ENCODE measurements at places on chromosomes 2 and 18.

- DNase-seq = no peak
Measured at GRCh38 chr18:74522635-74523548, 11.4 kb upstream of the CNDP1 start.

- no peak for DNase-seq
Measured at GRCh38 chr2:237648016-237648381, 20.6 kb downstream of the LRRFIP1 start.

GRCh38 chr2:127560931-127561280 lies 25.4 kb downstream of the MYO7B start:
- no peak for DNase-seq

DNA sequence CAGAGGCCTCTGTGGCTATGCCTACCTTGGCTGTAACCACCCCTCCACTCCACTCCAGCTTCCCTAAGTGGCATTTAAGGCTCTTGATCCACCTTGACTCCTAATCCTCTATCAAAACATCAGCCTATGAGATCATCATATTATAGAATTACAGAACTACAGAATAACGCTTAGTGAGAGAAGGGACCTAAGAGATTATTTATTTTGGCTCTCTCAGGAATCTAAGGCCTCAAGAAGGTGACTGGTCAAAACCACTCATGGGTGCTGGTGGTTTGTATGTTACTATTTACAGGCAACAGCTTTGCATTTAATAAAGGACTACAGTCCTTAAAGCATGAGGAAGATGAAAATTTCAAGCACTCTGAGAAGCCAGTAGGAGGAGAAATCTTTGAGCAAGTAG lies 118.8 kb downstream of the FSHR start:
- no peak for DNase-seq

DNA sequence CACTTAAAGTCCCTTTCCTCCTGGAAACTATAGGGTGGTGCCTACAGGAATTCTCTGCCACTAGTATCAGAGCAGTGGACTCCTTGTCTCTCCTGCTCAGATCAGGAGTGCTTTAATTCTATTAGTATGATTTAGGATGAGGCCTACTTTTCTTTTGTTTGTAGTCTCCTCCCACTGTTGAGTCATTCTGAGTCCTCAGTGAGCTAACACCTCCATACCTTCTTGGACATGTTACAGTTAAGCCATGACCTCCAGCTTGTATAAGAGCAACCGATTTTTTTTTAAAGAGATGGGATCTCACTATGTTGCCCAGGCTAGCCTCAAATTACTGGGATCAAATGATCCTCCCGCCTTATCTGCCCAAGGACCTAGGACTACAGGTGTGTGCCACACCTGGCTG lies 48.7 kb upstream of the OTOF start:
- no peak for DNase-seq

- DNase-seq = no peak
Measured at GRCh38 chr2:171852366-171852888, 41.6 kb downstream of the SLC25A12 start.

DNA sequence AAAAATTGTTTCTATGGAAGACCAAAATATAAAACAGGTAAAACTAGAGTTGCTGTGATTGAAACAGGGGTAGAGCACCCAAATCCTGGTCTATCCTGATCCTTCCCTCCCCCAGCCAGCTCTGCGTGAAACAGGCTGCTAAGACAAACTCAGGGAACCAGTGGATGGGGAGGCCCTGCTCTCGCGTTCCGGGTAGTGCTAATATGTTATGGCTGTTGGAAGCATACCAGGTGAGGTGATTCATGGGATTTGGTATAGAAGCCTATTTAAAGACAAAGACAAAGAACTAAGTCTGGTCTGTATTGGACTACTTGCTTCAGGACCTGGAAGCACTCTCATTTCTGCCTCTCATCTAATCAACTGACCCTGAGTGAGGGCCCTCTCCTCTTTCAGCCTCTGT lies 63.0 kb upstream of the CCBE1 start:
- no peak for DNase-seq

- no peak for DNase-seq
Measured at GRCh38 chr2:69721022-69721421, 20.9 kb upstream of the ANXA4 start.
